Progenitor cell of endocrine pancreas (in vitro differentiated cells): ENCODE measurements at places on chromosomes 2 and 18.
A peak's percentile ranks its signal among the peaks of the same experiment; 100 is the strongest.

DNA sequence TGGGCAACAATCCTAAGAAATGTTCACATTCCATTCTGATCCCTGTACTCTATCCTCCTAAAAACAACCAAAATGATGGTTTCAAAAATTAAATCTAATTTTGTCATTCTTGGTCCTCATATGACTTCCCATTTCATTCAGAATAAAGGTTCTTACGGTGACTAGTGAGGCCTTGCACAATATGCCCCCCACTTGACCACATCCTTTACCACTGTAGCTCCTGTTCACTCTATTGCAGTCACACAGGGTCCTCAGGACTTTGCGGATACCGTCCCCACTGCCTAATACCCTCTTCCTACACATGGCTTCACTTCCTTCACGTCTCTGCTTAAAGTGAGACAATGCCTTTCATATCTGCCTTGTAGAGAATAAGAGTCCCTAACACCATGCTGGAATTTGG, 1058.7 kb upstream of the KLHL29 start:
- DNase-seq, result no peak

DNA sequence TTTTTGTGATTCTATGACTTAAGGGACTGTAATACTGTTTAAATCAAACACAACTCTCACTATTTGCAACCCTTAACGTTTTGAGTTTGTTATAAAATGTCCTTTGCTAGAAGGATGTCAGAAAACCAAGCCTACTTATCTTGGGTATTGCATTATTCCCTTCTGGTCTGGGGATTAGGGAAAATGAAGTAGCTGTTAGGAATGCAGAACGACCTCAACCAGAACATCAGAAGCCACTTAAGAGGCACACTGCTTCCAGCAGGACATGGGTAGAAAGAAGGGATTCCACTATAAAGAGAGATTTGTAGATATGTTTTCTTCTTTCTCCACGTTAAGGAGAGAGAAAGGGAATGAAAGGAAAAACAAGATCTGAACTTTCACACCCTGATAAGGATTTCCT, 101.2 kb downstream of the SETBP1 start:
- no peak for DNase-seq

GRCh38 chr2:98711506-98711905, 19.4 kb downstream of the MGAT4A start:
- DNase-seq, result no peak

DNA sequence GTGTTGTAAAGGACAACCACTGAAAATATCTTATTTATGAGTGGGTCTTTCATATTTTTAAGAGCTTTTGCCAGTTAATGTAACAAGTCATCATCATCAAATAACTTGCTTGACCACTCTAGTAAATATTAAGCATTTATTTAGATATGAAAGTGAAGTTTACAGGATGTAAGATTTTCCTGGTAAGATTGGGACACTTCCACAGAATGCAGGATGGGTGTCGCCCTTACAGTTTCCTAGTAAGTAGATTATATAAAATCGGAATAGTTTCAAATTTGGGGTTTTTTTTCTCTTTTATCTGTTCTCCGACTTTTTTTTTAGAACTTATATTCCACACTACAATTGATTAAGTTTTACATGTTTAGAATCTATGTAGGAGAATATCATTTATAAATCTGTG, 14.8 kb upstream of the SLC40A1 start:
- DNase-seq, result no peak

DNA sequence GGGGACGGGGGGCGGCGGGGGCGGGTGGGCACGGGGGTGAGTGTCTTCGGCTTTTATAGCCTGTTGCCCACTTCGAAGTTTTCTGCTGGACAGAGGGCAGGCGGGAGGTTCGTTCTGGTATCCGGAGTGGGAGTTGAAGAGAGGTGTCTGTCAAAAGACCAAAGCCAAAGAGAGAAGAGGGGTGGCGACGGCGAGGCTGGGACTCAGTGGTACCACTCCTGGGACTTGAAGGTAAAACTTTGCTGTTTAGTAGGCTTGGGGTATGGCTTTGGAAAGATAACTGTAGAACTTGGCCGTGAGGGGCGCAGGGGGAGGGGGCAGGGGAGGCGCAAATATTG, 215.8 kb upstream of the DTNA start:
- DNase-seq, result no peak

GRCh38 chr2:34288016-34288415, 688.9 kb upstream of the FAM98A start:
- DNase-seq, result no peak

DNA sequence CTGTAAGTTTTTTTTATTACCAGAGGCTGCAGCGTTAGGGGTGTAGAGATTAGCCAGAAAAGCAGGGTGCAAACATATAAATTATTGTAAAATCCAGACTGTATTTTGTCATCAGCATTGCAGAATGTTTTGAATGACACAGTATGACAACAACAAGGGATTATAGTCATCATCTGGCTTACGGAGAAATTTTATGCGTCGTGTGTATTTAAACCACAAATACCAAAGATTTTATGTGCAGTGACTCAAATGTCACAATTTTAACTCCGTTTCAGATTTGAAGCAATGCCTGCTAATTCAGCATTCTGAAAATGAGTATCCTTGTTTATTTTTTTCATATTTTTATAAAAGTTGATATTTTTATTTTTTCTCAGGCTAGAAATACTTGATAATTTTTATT, 19.4 kb upstream of the TMX3 start:
- no peak for DNase-seq

GRCh38 chr2:65999796-66000195, 435.1 kb upstream of the MEIS1 start:
- DNase-seq, result no peak

DNA sequence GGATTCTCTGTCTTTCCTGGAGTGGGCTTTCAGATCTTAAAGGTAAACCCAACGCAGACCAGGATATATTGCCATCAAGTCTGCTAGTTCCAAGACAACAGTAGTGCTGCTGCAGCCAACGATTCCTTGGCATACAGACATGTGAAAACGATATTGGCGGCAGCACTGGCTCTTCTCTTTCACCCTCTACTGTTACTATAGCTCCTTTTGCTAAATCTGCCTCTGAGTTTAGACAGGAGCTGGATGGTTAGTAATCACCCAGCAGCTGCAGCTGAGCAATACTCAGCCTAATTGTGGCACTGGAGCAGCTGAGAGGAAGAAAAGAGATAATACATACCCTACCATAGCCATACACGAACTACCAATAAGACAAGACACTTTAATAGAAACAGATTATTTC, 4.0 kb downstream of the YES1 start:
- DNase-seq, result no peak

- no peak for DNase-seq
These were observed 68.3 kb downstream of the FAM161A start for GRCh38 chr2:61785583-61785982.

DNA sequence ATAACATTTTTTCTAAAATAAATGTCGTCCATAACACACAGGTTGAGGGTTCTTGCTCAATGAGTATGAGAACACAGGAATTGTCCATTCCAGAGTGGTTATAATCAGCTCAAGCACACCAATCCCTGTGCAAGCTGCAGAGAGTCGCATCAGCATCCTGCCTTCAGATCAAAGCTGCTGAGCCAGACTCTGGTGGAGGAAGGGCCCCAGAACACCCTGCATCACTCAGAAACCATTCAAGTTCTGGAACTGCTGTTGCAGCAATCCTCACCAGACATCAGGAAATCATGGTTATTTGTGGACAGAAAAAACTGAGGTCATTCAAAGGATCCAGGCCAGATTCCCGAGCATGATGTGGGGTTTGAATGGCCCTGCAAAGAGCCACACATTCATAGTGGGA, 44.5 kb downstream of the DNER start:
- DNase-seq, result no peak

DNA sequence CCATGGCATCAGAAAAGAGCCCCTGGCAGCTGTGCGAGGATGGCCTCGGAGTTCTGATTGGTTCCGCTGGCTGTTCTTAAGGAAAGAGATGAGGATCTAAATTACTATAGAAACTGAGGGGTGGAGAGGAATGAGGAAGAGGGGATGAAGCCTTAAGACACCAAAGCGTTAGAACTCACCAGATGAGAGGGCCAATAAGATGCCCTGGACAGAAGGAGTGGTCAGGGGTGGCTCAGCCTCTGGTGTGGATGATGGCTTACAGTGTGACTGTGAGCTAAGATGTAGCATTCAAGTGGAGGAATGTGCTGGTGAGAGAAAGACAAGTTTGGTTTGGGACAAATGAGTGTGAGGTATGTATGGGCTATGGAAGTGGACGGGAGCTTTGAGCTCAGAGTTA, 97.8 kb downstream of the ZFP36L2 start:
- DNase-seq, result no peak

- no peak for DNase-seq
These were observed 61.3 kb upstream of the CHMP1B start for GRCh38 chr18:11789716-11790510.

- DNase-seq, result no peak
These were observed 90.2 kb upstream of the ODC1 start for GRCh38 chr2:10538224-10538894.

- DNase-seq, result no peak
These were observed 94.0 kb upstream of the DAPL1 start for GRCh38 chr2:158701101-158701500.

DNA sequence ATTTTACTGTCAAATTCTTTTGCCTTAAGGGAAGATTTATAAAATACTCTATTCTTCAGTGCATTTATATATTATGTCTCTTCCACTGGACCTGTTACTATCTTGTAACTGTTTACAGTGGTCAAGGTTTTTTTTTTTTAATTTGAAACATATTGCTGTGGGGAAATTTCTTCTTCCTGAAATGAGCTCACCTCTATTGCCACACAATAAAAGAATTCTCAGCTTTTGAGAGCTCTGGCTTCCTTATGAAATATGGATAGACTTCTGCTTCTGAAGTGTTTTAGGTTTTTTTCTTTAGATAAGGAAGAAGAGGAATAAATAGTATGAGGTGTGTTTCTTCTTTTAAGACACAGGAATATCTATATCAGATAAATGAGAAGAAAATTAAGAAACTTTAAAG, 7.7 kb downstream of the VRK2 start:
- DNase-seq, result no peak

GRCh38 chr2:62297624-62298010, 101.7 kb downstream of the B3GNT2 start:
- no peak for DNase-seq

DNA sequence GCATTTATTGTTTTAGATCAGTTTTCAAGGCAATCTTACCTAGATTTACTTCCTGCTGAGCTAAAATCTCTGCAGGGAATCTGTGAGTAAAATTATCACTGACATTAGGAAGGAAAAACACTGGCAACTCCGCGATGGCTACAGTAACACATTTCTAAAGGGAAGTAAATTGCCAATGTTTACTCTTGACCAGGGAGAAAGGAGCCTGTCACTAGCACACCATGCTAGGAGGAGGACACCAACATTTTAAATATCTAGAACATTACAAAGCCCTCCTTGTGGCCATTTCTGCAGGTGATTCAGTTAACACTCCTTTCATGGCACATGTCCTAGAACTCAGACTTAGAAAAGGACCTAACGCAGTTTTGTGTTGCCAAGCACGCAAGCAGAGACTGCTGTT, 58.4 kb downstream of the TCF4 start:
- no peak for DNase-seq

DNA sequence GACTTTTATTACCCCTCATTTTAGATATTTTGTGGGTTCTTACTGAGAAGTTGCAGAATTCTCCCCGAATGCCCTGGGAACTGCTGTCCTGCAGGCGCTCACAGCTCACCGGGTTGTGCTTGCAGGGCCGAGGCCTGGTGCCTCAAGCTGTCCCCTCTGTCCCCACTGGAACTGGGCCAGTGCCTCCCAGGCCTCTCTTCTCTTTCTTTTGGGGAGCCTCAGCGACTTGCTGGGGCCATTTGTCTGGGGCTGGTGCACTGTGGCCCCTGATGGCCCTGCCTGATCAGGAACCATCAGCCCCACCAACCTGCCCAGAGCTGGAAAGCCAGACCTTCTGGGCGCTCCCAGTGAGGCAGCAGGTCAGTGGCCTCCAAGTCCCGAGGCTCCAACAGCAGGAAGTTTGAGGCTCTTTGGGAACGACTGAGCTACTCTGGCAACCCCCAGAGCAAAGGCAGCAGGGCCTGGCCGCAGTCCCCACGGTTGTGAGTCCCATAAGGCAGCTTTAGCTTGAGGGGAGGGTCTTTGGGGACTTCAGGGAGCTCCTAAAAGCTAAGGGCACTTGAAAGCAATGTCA, 14.7 kb upstream of the NEU4 start:
- no peak for DNase-seq

GRCh38 chr18:77124452-77124922, 8.1 kb downstream of the MBP start:
- DNase-seq, result no peak

- DNase-seq, result peak; percentile 47
These were observed 467 bp downstream of the PUM2 start for GRCh38 chr2:20350041-20350712.

DNA sequence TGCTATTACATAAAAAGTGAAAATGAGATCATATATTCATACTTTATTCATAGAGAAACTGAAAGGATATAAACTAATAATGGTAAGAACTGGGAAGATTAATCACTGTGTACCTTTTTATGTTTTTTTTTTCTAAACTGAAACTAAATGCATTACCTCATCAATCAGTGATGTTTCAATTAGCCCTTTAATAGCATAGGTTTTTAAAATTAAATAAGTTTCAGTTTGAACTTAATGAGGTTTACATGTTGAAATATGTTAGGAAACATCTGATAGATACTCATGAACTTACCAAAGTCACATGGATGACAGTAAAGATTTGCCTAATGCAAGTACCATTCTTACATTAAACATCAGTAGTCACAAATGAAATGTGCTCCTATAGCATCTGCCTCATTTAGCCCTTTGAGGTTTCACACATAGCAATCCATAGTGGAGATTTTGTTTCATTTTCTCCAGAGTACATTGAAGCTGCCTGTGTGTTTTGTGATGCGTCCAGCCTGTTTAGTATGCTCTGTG, 8.9 kb downstream of the MAPRE2 start:
- DNase-seq, result no peak

DNA sequence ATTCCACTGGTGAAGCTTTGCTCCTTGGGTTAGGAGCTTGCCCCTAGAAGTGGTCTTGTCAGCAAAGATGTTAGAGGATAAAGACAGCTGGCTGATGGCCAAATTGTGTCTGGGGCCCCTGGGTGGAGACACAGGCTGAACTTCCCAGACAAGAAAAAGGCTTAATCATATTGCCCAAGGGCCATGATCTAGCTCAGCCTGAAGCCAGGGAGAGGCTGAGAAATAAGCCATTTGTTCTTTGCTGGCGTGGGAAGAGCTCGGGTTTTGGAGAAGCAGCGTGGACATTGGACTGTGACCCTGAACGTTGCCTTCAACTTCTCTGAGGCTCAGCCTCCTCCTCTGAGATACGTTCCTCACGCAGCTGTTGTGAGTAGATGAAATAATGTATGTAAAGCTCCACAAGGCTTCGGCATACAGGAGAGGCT, 153.0 kb downstream of the ZFP36L2 start:
- no peak for DNase-seq

DNA sequence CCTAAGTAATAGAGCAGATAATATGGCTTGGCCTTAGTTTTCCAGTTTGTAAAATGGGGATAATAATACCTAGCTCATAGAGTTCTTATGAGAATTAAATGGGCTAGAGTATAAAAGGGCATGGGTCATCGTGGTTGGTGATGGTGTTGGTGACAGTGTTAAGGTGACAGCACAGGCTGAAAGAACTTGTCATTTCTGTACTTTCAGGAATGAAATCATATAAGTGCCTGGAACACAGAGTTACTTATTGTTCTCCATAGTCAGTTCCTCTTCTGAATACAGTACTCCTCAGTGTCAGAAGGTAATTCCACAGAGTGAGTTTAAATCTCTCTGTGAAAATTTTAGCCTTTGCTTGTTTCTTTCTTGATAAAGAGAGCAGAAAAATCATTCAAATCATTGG, 42.4 kb downstream of the KIF5C start:
- no peak for DNase-seq
